ENCODE measurements at places on chromosomes 11 and 22.

DNA sequence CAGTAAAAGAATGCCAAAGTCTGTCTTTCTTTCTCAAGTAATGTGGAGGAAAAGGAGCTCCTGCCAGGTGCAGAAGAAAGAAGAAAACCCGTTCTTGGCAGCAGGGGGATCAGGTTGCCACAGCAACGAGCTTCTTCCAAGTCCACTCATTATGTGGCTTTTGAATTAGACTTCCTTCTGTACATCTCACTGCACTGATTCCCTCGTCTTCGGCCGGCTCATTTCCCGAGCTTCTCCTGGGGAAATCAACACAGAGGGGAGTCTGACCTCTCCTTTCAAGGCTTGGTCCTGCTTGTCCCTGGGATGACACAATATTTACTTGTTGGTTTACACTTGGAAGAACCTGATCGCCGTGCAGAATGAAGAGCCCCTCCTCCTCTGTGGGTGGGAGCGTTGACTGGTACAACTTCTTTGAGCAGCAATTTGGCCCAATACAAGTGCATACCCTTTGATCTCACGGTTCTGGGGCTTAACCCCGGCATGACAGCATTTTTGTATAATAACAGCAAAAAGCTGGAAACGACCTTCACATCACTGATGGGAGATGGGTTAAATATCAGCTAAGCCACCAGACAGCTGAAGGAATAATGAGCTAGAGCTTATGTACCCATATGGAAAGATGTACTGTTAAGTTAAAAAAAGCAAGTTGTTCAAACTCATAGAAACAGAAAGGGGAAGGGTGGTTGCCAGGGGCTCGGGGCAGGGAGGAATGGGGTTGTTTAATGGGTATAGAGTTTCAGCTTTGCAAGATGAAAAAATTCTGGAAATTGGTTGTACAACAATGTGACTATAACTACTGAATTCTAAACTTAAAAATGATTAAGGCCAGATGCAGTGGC is 35.4 kb downstream of the MCHR1 start:
- no peak for DNase-seq

DNA sequence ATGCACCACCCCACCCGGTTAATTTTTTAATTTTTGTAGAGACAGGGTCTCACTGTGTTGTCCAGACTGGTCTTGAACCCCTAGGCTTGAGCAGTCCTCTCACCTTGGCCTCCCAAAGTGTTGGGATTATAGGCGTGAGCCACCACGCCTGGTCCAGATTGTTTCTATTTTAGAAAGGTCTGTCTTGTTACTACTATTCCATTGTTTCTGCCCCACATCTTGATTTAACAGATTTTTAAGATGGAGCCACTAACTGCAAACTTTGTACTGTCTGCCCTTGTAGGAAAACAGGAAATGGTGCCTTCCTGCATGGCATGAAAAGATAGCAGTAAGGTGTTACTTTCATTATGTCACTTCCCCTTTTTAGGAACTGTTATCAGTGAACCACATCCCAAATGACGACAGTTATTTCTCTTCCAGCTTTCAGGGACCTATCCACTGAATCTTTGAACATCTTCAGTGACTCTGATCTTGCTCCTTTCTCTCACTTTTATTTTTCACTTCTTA is 23.2 kb downstream of the TAF1D start:
- no peak for DNase-seq

GRCh38 chr22:38230108-38230825 is 28.5 kb downstream of the MAFF start:
- DNase-seq = no peak

DNA sequence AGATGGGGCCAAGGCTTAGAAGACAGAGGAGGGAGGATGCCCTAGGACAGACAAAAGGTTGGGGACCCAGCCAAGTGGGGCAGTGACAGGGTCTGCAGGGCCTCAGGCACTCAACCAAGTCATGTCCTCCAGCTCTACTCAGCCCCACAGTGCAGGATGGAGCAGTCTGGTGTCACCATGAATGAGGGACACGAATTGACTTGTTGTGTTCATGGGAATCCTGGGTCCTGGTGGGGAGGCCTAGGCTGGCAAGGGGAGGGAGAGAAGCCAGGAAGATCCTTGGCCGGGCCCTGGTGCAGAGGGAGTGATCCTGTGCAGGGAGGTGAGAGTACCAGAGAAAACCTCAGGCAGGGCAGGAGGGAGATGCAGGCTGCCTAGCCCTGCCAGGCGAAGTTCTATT is 12.0 kb downstream of the P2RY6 start:
- no peak for DNase-seq

DNA sequence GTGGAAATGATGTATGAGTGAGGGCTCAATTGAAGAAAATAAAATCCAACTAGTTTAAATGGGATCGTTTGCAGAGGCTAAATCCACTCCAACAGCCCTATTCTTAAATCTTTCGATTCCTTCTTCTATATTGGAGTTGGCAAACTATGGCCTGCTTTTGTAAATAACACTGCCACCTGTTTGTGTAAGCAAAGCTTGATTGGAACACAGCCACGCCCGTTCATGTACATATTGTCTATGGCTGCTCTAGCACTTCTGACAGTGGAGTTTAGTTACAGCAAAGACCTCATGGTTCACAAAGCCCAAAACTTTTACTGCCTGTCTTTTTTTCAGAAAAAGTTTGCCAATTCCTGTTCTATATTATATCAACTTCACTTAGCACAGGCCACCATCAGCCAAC is 40.6 kb upstream of the RCN1 start:
- DNase-seq = no peak

- no peak for DNase-seq
Observed at GRCh38 chr11:111663820-111664219, 61.6 kb downstream of the SIK2 start.

DNA sequence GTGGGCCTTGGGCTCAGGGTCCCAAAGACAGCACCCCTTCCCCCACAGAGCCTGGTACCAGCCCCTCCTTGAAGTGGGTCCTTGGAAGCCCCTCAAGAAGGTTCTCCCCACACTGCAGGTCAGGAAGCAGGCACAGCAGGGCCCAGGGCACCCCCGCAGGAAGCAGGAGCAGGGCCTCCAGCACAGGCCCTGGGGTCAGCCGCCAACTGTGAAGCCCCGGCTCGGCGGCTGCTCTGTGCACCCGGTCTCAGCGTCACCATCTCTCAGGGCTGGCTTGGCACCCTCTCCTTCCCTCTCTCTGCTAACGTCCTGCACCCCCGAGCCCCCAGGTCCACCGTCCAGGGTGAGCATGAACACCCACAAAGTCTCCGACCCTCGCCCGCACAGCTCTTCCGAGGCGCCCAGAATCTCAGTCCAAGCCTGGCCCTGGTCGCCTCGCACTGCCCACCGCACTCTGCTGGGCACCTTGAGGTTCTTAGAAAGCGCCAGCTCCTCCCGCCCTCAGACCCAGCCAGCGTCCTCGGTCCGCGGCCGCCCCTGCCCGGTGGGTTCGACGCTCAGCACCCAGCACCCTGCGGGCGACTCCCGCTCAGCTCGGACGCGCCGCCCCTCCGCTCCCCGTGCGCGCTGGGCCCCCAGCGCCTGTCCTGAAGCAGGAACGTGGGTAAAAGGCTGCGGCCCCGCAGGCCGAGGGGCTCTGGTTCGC is 1.4 kb upstream of the SIGIRR start:
- no peak for DNase-seq

GRCh38 chr11:111937844-111938243 is 701 bp downstream of the DIXDC1 start:
- no peak for DNase-seq

GRCh38 chr11:59187587-59187986 is 15.7 kb downstream of the DTX4 start:
- no peak for DNase-seq

DNA sequence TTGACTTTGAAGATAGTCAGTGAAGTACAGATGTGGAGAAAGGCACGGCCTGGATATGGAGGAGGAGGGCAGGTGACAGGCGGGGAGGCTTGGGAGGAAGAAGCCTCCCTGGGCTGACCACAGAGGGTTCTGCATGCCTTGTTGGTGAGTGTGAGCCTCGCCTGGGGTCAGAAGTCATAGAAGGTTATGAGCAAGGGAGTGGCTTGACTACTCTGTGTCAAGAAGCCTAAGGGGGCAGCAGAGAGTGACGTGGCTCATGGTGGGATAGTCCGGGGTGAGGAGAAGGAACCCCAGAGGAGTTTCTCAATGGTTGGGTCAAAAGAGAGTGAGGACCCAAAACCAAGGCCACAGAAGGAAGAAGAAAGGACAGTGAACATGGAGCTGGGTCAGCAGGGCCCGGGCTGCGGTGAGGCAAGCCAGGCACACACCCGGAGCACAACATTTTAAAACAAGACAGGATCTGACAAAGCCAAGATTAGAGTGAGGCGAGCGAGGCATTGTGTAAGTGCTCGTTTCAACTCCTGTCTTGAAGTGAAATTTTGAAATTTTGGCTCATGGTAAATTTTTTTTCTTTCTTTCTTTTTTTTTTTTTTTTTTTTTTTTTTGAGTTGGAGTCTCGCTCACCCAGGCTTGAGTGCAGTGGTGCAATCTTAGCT is 31.9 kb downstream of the PDGFB start:
- DNase-seq = no peak

GRCh38 chr11:59523541-59523940 is 12.2 kb downstream of the OR4D9 start:
- no peak for DNase-seq

- DNase-seq = no peak
Observed at GRCh38 chr22:19823902-19824211, 30.8 kb downstream of the GNB1L start.
